EL (cell line): ENCODE measurements at places on chromosomes 6 and 20.

- DNase-seq: no peak
Observed at GRCh38 chr6:18162401-18162800, 7.2 kb downstream of the KDM1B start.

DNA sequence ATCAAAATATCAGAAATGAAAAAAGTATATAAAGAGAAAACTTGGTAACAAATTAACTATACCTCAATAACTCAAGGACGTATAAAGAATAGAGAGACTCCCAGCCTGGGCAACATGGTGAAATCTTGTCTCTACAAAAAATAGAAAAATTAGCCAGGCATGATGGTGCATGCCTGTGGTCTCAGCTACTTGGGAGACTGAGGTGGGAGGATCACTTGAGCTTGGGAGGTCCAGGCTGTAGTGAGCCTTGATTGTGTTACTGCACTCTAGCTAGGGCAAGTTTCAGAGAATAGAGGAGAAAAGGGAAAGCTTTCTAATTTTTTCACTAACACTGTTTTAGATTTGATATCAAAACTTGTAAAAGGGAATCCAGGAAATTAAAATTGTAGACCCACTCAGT, 295.9 kb downstream of the GJA1 start:
- no peak for DNase-seq

DNA sequence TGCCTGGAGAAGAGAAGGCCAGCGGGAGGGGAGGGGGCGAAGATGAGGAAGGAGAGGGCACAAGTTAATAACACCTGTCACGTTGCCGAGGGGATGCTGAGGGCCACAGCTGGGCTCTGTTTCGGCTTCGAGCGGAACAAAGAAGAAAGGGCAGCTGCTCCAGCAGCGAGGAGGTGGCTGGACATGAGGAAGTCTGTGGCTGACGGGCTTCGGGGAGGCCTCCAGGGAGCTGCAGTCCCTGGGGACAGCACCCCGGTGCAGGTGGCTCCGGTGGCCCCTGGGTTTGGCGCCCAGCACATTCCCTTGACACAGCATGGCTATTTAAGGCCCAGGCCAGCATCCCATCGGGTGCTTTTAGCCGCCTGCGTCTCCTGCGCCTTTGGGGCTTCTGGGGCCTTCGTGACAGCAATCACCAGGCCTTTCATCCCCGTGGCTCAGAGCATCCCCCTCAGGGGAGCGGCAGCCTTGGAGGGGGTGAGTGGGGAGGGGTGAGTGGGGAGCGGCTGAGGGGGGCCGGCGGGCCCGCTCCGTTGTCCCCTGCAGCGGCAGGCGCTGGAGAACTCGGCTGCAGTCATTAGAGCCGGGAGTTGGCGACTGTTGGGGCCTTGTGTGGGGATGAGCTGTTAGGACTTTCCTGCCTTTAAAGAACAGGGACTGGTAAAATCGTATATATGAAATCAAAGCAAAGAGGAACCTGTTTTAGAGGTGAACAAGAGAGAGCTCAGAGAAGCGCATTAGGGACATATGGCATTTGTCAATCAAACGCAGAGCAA, 99.0 kb downstream of the TMEM242 start:
- no peak for DNase-seq

GRCh38 chr20:63359164-63359934, 1.8 kb downstream of the CHRNA4 start:
- no peak for DNase-seq

- no peak for DNase-seq
Observed at GRCh38 chr6:37743926-37744325, 46.2 kb upstream of the MDGA1 start.
